ENCODE measurements at places on chromosomes 2 and 18.
A peak's percentile ranks its signal among the peaks of the same experiment; 100 is the strongest.

- DNase-seq, result no peak
Measured at GRCh38 chr2:106554411-106554810, 67.2 kb downstream of the CD8B2 start.

DNA sequence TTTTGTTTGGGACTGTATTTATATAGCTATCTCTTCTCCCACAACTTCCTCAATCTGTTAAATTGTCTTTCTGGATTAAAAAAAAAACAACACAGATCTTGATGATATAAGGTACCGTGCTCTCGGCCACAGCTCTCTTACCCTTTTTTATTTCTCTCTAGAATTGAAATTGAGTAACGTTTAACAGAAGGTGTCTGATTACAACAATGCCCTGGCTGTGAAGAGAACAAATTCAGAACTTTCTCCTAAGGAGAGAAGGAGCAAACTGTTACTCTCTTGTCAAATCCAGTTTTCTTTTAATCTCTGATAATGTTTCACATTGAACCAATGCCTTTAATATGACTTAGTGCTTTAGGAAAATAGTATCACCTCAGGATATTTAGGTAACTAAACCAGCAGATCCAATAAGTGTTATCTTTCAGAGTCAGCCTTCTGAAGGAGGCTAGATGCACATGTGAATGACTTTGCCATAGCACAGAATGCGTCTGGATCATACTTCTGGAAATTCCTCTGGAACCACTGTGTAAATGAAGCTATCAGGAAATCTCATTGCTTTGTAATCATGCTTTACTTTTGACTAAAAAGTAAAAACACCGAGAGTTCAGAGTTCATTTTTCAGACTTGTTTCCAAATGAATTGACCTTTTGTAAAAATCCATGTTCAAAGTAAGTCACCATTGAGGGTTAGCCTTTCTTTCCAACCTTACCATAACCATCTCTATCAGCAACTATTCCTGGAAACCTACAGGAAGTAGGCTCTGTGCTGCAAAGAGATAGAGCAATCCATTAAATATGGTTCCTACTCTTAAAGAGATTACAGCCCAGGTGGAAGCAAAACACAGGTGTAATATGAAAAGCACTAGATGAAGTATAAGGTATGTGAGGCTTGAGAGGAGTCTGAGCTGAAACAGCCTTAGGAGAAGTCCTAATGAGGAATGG, 147.0 kb upstream of the OSR1 start:
- DNase-seq, result no peak

GRCh38 chr2:46937471-46937901, 21.9 kb upstream of the MCFD2 start:
- no peak for DNase-seq

GRCh38 chr18:62637807-62638687, 77.3 kb upstream of the PHLPP1 start:
- peak; percentile 81 for DNase-seq

GRCh38 chr2:233265899-233266431, 14.5 kb downstream of the ATG16L1 start:
- no peak for DNase-seq

GRCh38 chr2:217742276-217742675, 260.5 kb downstream of the TNS1 start:
- no peak for DNase-seq
